ENCODE measurements at places on chromosomes 4 and X.

GRCh38 chr4:168197926-168198325, 105.6 kb downstream of the ANXA10 start:
- no peak for DNase-seq

DNA sequence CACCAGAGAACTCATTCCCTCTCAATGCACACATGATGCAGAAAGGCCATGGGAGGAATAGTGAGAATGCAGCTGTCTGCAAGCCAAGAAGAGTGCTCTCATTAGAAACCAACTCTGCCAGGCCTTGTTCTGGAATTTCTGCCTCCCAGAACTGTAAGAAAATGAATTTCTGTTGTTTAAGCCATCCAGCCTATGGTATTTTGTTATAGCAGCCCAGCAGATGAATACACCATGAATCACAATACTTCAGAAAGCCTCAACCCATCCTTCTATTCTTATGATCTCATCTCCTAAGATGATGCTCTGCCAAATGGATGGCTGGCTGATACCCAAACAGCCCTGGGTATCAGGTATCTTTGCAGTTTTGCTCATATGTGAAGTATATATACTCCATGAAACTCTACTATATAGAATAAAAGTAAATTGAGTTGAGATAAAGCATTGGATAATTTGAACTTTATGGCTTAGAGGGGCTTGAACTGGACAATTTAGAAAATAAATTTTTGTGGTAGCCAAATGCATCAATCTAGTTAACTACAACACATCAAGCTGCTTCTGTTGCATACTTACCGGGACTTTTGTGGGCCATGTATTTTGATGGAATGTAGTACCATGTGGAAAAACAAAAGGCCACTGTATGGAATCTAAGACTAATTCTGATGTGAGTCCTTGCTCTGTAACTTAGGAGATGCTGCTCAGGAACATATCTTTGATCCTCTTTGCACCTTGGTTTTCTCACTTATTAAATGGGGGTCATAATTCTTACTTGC, 245.9 kb downstream of the HS3ST1 start:
- DNase-seq = no peak

DNA sequence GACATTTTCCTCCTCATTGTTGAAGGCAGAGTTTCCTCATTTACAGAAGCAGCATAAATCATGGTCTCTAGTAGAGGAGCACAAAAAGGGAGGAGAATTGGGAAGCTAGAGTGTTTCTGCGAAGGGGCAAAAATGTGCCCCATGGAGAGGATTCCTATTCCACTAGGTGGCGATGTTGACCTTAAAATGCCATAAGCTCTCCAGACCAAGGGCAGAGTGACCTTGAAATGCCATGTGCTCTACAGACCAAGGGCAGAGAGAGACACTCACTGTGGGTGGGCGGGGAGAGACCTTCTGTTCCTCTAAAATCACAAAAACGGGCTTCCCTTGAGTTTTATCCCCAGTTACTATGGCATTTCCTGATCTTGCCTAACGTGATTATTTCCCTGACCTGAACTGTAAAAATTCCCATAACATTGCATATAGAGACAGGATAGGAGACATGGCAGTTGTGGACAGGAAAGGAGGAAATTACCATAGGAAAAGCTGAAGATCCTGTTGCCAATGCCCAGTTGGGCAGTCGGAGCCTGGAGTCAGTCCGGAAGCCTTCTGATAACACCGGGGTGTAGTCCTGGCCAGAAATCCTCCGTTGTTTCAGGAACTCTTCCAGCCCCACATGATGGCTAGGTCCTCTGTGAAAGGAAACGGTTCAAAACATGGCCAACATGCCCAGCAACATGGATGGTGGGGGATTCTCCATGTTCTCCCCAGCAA, 567.7 kb downstream of the MAGEB5 start:
- DNase-seq = no peak

DNA sequence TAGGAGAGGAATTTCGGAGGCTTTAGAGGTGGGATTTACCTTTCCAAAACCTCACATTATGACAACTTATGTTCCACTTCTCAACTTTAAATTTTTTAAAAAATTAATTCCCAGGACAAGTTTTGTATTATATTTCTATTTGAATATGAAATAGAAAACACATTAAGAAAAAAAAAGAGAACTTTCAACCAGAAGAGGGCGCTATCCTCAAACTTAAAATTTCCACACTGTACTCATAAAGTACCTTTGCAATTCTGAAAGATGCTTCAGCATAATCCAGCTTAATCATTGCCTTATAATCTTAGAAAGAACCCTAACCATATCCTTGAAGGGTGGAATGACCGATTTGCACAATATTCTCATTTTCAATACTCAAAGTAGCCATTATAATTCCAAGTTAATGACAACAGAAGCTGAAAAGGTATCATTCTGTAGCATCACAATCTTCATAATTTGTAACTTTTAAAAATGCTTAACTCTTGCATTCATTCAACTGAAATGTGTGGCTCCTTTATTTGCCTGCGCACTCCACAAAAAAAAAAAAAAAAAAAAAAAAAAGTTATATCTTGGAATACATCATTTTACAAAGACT, 158.0 kb downstream of the KCNIP4 start:
- DNase-seq = no peak

- no peak for DNase-seq
Observed at GRCh38 chr4:6106156-6106555, 87.9 kb upstream of the C4orf50 start.

Measured in BJ (cell line).